ENCODE measurements at places on chromosomes 1 and 21.

GRCh38 chr21:22758478-22758877, 1760.3 kb downstream of the NCAM2 start:
- no peak for DNase-seq

GRCh38 chr1:36968730-36969129, 65.6 kb downstream of the GRIK3 start:
- DNase-seq = no peak

DNA sequence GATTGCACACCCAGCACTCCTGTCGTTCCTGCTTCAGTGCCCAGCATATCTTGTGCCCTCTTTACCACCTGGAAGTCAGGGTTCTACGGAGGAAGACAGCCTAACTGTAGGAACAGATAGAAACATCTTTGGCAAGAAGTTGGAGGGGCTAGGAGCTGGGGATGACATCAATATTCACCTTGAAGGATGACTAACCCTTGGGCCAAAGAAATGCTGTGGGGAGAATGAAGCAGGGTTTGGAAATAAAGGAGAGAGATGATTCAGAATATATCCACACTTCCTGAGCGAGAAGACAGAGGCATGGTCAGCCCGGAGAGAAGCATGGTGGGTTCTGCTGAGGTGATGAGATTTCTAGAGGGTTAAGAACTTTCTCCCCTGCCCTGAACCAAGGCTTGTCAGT, 4.6 kb upstream of the NKAIN1 start:
- no peak for DNase-seq

GRCh38 chr1:173862769-173863223, 5.0 kb downstream of the GAS5 start:
- DNase-seq = no peak

DNA sequence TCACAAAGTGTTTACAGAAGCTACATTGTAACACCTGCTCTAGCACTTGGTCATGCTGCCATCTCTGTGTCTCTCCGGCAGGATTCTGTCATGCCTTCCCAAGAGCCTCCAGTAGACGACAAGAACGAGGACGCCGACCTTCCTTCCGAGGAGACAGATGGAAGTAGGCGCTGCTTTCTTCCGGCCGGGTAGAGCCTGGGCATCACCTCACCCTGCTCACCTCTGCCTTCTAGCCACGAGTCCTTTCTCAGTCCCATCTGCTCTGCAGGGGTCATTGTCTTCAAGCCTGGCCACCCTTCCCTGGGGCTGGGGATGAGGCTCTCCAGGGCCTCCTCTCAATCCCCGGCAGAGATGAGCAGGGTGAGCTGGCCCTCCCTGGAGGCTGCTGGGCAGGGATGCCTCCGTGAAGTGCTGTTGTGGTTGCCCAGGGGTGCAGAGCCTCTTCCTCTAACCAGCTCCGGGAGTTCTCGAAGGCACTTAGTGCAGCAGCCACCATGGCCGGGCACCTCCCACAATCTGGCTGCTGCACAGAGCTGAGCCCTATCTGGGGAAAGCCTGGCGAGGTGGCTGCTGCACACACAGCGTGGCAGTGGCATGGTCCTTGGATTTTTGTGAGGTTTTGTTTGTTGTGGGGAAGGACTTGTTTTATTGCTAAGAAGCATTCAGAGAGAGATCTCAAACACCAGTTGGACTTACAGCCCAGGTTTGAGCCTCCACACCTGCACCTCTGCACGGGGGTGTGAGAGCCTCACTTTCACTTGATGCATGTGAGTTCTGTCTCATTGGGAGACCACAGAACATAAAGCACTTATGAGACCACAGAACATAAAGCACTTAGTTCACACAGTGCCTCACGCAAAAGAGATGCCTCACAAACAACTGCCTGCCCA, 48.4 kb downstream of the FAAP20 start:
- DNase-seq = no peak

DNA sequence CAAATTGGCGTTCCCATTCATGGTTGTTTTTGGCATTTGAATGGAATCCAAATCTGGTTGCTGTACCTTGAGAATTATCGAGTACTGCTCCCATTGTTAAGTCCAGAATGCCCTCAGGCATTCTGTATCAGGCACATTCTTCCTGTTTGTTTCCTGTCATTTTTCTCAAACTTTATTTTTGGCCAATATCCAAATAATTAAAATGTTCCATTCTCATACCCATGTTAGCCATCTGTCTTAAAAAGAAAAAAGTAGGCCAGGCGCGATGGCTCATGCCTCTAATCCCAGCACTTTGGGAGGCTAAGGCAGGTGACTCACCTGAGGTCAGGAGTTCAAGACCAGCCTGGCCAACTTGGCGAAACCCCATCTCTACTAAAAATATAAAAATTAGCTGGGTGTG, 29.3 kb upstream of the SHISA4 start:
- no peak for DNase-seq

DNA sequence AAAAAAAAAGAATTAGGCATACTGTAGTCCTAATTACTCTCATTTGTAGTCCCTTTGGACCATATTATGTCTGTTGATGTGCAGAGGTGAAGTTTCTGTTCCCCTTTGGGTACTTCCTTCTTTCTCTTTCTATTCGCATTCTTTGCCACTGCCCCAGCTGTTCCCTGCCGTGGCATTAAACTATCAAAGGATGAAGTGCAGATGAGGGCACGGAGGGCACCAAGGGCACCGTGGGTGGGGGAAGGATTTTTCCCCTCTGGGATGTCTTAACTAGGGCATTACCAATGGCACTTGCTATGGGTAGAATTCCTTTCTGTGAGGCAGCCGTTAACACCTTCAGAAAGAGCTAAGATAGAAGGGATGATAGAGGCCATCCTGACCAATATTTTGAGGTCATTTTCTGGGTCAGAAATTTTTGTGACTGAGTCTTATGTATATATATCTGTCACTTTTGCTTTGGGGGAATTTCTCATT, 4.9 kb upstream of the MAPKAPK2 start:
- no peak for DNase-seq

DNA sequence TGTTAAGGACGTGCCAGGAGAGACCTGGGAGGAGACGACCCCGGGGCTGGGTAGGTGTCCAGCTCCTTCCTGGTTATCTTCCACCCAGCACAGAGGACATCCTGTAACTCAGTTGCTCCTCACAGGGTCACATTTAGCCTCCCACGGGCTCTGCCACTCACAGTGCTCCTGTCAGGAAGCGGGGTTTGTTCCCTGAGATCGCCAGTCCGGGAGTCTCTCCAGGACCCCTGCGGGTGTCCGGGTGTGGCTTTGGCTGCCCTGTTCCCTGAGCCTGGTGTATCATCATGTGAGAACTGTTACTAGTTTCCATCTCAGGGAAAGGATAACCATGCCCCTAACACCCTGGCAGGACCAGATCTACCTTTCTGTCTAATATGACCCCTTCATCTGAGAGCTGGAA, 158.2 kb upstream of the RUNX1 start:
- DNase-seq = no peak

DNA sequence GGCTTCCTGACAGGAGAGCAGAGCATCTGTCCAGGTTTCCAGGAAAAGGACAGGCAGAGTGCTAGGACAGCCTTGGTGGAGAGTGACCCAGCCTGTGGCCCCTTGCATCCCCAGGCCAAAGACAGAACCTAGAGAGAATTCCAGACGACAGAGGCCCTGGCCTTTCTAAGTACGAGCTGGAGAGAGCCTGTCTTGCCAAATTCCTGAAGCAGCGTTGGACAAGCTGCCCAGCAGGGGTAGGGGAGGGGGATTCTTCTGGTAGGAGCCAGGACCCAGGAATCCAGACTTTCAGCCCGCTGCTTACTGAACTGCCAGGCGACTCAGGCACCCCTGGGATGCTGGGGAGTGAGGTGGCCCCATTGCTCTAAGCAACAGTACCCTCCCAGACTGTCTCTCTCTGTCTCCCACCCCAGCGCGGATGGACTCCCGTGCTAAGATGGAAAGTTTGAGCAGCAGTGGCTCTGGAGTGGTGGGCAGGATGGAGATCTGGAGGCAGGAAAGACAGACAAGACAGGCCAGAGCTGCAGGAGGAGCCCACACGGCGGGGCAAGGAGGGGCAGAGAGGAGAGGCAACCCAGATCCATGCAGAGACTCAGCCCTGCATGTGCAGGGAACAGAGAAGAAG, 8.8 kb upstream of the PEAR1 start:
- no peak for DNase-seq

GRCh38 chr1:228839656-228840055, 104.4 kb downstream of the RHOU start:
- DNase-seq = no peak
